ENCODE measurements at places on chromosomes 2 and 18. TPM values are rescaled to one million over a fixed set of nuclear protein-coding genes. Genes with fewer than 3 reads are reported as not detected.

- DNase-seq = no peak
Measured at GRCh38 chr2:190043441-190043840, 19.1 kb downstream of the MSTN start.

GRCh38 chr2:1132328-1132969 lies 181.8 kb downstream of the SNTG2 start:
- no peak for DNase-seq

- DNase-seq = no peak
Measured at GRCh38 chr2:158600155-158600802, 143.5 kb downstream of the PKP4 start.

DNA sequence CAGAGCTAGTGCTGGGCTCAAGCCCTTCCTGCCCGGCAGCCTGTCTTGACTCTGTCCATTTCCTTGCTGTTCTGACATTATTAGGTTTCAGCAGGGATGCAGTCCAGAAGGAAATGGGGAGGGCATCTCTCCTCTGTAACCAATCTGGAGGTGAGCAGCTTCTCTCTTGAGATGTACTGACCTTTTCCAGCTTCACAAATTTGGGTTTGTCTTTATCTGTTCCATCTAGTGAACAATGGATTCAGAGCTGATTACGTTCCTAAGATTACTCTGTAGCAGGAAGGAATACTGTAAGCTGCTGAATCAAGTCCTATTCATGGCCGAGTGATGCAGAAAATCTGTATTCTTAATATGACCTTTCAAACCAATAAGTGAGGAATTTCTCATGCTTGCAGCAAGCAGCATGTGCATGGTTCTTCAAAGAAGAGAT lies 11.0 kb downstream of the PLA2R1 start:
- no peak for DNase-seq

BOLL gene
- polyA plus RNA-seq = not detected

- no peak for DNase-seq
Measured at GRCh38 chr2:128370468-128371247, 52.0 kb upstream of the HS6ST1 start.

GULP1 gene
- polyA plus RNA-seq = 71.4 TPM

- DNase-seq = no peak
Measured at GRCh38 chr2:101787097-101787496, 89.6 kb downstream of the MAP4K4 start.

GRCh38 chr2:201633661-201634249 lies 9.5 kb downstream of the TMEM237 start:
- DNase-seq = no peak

GKN1 gene
- polyA plus RNA-seq = not detected

DNA sequence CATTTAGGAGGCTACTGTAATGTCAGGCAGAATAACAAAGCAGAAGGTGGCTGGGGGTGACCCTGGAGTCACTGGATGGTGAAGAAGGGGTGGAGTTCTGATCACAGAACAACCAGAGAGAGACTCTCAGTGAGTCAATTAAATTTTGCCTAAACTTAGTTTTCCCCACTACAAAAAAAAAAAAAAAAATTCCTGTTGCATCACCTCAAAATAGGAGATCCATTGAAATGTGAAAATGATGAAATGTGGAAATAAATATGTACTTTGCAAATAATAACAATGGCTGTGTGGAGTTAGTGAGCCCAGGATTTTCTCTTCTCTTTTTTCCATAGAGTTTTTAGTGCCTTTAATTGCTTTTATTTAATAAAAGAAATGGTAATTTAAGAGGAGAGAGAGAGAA lies 165.5 kb downstream of the GFPT1 start:
- no peak for DNase-seq

- DNase-seq = no peak
Measured at GRCh38 chr2:171836146-171836910, 57.7 kb downstream of the SLC25A12 start.

GRCh38 chr2:176150584-176151441 lies 537 bp upstream of the HOXD4 start:
- DNase-seq = no peak

- DNase-seq = no peak
Measured at GRCh38 chr2:37774976-37775907, 103.8 kb upstream of the CDC42EP3 start.

DNA sequence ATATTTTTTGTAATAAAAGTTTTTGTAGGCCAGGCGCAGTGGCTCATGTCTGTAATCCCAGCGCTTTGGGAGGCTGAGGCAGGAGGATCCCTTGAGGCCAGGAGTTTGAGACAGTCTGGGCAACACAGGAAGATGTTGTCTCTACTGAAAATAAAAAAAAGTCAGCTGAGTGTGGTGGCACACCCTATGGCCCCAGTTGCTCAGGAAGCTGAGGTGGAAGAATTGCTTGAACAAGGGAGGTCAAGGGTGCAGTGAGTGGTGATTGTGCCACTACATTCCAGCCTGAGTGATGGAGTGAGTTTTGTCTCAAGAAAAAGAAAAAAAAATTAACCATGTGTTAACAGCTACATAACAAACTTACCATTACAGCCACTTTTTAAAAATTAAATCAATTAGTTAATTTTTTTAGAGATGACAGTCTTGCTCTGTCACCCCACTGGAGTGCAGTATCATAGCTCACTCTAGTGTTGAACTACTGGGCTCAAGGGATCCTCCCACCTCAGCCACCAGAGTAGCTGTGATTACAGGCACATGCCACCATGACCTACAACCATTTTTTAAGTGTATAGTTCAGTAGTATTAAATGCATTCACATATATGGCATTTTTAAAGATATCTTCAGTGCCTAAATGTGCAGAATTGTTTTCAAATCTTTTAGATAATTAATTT lies 67.2 kb upstream of the ACYP2 start:
- no peak for DNase-seq

DNA sequence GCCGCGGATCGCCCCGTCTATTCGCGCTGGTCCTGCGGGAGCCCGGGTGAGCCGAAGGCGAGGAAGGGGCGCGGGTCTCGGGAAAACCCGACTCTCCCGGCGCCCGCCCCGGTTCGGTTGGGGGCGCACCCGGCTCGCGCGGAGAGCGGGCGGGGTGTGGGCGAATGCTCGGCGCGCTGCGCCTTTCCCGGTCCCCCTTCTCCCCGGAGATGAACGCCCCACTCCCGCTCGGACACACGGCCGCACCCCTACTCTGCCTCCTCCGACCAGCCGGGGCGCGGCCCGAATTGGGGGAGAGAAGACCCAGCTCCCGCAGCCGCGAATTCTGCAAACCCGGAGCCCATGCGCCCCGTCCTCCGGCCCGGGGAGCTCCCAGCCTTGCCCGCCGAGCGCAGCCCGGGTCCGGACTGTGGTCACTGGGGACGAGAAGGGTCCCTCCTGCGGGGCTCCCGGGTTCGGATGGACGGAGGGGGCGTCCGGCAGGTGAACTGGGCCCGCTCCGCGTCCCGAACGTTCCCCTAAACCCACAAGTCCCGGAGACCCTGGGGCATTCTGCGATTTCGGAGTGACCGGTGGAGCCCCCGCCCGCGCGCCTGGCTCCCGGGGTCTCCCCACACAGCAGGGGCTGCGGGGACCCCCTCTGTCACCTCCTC lies 734 bp downstream of the KCNG2 start:
- no peak for DNase-seq

DNA sequence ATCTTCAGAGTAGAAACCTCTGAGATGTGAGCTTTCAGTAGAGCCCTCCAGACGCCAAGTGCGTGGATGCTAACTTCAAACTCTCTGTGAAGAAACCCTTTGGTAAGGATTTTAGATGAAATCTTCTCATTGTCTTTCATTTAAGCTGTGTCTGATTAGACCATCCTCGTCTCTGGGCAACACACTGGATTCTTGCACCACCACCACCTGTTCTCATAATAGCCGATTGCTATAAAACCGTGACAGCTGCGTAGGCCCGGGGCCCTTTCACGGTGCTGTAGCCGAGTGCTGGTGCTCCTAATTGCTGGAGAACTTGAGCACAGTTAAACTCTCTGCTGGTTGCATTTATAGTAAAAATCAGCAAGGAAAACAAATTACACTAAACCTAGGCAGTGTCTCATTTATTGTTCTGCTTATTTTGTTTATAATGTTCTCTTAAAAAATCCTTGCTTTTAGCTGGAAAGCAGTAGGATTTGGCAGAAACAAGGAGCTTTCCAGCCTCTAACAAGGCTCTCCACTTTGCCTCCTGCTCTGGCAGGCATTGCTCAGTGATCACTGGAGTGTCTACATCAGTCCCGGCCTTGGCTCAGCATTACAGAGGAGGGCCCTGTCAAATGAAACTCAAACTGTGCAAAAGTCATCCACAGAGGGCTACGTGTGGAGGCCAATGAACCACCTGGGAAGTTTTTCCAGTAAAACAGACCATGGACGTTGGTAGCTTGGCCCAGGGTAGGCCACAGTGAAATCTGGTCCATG lies 40.9 kb upstream of the MBP start:
- no peak for DNase-seq

DNA sequence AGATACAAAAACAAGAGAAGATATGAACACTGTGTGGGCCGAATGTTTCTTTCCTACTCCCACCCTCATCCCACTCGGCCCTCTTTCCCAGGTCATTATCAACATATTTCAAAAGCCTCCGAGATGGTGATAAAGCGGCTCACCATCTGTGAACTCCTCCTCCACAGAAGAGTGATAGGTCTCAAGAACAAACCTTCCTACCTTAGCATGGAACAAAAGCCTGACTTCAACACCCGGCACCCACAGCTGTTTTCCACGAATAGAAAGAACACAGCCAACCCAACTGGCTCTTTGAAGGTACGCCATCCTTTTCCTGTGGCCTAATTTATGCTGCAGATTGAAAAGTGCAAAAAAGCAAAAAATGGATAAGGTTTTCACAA lies 28.8 kb downstream of the BCL2 start:
- DNase-seq = no peak

DNA sequence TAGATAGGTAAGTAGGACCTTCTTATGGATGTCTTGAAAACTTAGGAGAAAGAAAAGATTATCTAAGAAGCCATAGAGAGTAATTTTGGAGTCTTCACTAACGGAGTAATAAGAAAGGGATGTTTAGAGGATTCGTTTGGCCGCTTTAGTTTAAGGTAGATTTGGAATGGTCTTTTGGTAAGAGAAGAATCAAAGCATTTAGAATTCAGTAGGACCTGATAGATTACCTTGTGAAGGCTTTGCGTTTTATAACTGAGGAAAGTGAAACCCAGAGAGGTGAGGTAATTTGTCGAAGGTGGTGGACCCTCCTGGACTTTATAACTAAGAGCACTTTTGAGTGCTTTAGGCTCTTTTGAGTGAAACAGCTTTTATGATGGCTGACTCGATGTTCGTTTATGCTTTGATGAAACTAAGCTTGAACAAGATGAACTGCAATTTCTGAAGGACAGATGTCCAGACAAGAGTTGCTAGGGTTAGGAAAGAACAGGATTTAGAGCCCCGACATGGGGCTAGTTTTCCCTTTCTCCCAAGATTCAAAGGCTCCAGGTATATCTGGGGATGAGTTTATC lies 1.3 kb downstream of the MYL12B start:
- no peak for DNase-seq

- no peak for DNase-seq
Measured at GRCh38 chr2:160073284-160073888, 11.0 kb upstream of the PLA2R1 start.

GRCh38 chr2:9637330-9637729 lies 6.5 kb upstream of the YWHAQ start:
- DNase-seq = no peak

- DNase-seq = no peak
Measured at GRCh38 chr2:121955872-121956271, 200.4 kb downstream of the TSN start.

SLC35F6 gene
- 16.0 TPM for polyA plus RNA-seq

- DNase-seq = no peak
Measured at GRCh38 chr2:235432741-235433520, 60.9 kb upstream of the AGAP1 start.

- DNase-seq = no peak
Measured at GRCh38 chr2:219433666-219434467, 776 bp upstream of the SPEG start.

DNA sequence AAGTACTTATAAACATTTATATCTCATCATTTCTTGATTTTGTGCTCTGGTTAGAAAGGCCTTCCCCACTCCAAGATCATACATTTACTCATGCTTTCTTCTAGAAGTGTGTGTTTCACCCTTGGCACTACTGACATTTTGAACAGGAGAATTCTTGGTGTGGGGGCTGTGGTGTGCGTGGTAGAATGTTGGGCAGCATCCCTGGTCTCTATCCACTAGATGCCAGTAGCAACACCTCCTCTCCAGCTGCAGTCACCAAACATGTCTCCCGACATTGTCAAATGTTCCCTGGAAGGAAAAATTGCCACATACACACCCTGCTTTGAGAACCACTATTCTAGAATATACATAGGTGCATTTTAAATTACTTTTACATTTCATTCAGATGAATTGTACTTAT lies 8.7 kb upstream of the TGIF1 start:
- DNase-seq = no peak

GRCh38 chr2:241777686-241778627 lies 1.3 kb downstream of the GAL3ST2 start:
- DNase-seq = no peak

NT5C1B gene
- 0.69 TPM for polyA plus RNA-seq

DNA sequence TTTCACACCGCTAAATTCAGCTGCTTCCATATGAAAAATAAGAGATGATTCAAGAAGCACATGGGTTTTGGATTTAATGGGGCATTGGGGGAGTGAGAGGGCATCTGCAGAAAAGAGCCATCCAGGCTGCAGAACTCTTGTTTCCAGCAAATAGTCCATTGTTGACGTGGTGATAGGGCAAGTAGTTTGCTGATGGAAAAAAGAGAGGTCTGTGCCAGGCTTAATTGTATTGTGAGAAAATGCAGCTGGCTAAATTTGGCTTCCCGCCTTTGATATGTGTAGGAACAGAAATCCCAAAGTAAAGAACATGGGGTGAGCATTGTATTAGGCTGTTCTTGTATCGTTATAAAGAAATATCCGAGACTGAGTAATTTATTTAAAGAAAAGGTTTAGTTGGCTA lies 199.5 kb downstream of the SETBP1 start:
- DNase-seq = no peak

INHA gene
- 1.6 TPM for polyA plus RNA-seq

SMAD7 gene
- polyA plus RNA-seq = 66.6 TPM

Measured in right renal pelvis (tissue), 4 donors.